ENCODE measurements at places on chromosomes 2 and 18.

GRCh38 chr18:55001394-55002024, 42.2 kb upstream of the CCDC68 start:
- no peak for DNase-seq
- H3K4me1 ChIP-seq = peaks cover 6% of the 10 kb centered on the region
- no peak overlapping the region for H3K4me3 ChIP-seq
- H3K36me3 ChIP-seq = no peaks in the 10 kb centered on the region

- H3K4me3 ChIP-seq = no peak overlapping the region
- H3K27ac ChIP-seq = no peak overlapping the region
- H3K36me3 ChIP-seq = no peaks in the 10 kb centered on the region
- peaks cover 17% of the 10 kb centered on the region for H3K4me1 ChIP-seq
- H3K27me3 ChIP-seq = no peaks in the 10 kb centered on the region
These were observed 68.3 kb upstream of the IL1R1 start for GRCh38 chr2:102074152-102074783.

GRCh38 chr2:181823405-181823804, 68.1 kb upstream of the ITPRID2 start:
- no peak overlapping the region for H3K4me3 ChIP-seq
- no peak for DNase-seq
- H3K4me1 ChIP-seq = peaks cover 6% of the 10 kb centered on the region
- no peak overlapping the region for H3K27ac ChIP-seq
- H3K36me3 ChIP-seq = no peaks in the 10 kb centered on the region
- H3K27me3 ChIP-seq = no peaks in the 10 kb centered on the region

DNA sequence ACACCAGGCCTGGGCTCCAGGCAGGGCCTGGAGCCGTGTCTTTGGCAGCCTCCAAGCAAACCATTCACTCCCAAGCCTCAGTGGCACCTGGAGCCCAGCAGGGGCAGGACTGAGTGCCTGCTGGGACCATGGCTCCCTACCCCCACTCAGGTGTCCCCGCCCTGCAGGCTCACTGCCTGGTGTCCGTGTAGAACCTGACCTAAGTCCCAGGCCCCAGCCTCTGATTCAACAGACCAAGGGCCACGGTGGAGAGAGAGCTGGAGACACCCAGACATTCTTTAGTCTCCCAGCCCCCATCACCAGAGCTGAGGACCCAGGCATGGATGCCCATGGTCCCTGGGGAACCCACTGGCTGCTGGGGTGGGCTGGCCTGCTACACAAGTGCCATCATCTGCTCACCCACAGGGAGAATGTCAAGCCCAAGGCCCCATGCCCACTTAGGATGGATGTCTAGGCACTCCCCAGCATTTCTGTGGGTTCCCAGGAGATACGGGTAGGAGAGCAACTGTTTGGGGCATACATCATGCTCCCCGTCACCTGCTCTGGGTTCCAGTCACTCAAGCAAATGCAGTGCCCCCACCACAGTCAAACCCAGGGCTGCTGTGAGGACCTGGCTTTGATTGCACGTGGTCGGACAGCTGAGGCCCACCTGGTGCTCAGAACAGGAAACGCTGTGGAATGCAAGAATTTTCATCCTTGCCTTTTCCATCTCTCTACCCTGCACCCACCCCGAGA, 42.9 kb upstream of the ATG16L1 start:
- peaks cover 34% of the 10 kb centered on the region for H3K4me1 ChIP-seq
- no peak overlapping the region for H3K27ac ChIP-seq
- no peak for DNase-seq
- H3K4me3 ChIP-seq = no peak overlapping the region
- H3K36me3 ChIP-seq = peaks cover 1% of the 10 kb centered on the region

GRCh38 chr2:196967116-196967515, 40.6 kb upstream of the PGAP1 start:
- no peaks in the 10 kb centered on the region for H3K36me3 ChIP-seq
- H3K27ac ChIP-seq = no peak overlapping the region
- H3K27me3 ChIP-seq = no peaks in the 10 kb centered on the region
- peaks cover 14% of the 10 kb centered on the region for H3K4me1 ChIP-seq

DNA sequence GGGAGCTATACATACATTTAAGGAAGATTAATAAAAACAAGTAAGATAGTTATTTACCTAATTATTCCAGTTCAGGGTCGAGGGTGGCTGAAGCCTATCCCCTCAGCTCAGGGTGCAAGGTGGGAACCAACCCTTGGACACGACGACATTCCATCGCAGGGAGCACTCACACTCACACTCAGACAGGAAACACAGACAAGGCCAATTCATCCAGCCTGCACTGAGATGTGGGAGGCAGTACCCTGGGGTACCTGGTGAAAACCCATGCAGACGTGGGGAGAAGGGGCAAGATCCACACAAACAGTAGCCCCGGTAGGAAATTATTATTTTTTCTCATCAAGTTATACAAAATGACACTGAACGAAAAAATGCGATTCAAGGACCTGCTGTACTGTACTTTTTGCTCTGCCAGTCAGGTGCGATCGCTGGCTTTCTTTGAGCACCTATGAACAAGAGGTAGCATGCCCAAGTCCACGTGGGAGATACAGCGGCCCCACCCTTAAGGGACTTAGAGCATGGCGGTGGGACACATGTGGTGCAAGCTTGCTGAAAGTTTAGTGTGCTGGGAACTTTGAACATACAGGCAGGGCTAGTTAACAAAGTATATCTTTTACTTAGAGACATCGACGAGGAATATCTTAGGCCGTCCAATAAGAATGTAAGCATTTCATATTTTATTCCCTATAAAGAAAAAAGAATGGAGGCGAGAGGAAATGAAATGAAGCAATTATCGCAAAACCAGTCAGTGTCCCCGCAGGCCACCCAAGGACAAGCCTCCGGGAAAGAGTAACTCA, 624 bp downstream of the METTL8 start:
- H3K4me3 ChIP-seq = peak overlapping the region; percentile 76
- H3K27ac ChIP-seq = peak overlapping the region; percentile 72
- no peaks in the 10 kb centered on the region for H3K27me3 ChIP-seq
- DNase-seq = no peak

- peaks cover 2% of the 10 kb centered on the region for H3K36me3 ChIP-seq
- H3K4me1 ChIP-seq = no peaks in the 10 kb centered on the region
- H3K27ac ChIP-seq = no peak overlapping the region
- no peak overlapping the region for H3K4me3 ChIP-seq
These were observed 102.3 kb downstream of the SGPP2 start for GRCh38 chr2:222526480-222527277.

DNA sequence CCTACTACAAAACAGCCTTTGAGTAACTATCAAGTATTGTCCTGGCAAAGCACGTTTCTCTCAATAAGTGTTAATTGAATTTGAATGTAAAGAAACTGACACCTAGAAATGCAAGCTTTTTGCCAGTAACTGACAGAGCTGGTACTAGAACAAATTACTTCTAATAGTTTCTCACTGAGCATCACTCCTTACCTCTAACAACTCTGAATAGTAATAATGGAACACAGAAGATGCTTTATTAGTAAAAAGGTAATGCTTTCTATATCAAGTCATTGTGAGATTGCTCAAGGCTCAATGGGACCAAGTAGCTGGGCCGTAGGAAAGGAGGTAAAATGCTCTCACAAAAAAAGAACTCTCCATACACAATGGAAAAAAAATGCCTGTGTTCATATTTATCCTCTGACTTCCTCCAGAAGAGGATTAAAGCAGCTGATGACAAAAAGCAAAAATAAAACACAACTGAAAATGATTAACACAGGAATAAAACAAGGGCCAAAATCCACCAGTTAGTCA, 11.8 kb downstream of the RASGRP3 start:
- no peaks in the 10 kb centered on the region for H3K27me3 ChIP-seq
- H3K4me1 ChIP-seq = peaks cover 32% of the 10 kb centered on the region
- H3K27ac ChIP-seq = no peak overlapping the region
- no peak overlapping the region for H3K4me3 ChIP-seq
- no peak for DNase-seq

DNA sequence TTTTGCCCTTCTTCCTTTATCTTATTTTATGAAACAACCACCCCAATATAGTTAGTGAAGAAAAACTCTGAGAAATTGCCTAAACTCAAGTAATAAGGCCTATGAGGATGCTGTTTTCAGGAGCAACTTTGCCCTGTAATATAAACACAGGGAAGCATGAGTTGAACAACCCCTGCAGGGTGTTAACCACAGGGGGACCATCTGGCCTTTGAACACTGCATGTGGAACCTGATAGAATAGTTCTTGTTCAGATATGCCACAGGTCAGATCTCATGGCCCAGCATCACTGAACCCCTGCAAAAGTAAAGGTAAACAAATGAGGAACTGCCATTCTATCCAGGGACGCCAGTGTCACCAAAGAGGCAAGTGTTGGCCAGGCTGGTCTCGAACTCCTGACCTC, 82.6 kb downstream of the MAPK4 start:
- H3K27ac ChIP-seq = no peak overlapping the region
- H3K36me3 ChIP-seq = no peaks in the 10 kb centered on the region
- peaks cover 14% of the 10 kb centered on the region for H3K4me1 ChIP-seq
- no peak overlapping the region for H3K4me3 ChIP-seq
- peaks cover 5% of the 10 kb centered on the region for H3K27me3 ChIP-seq

DNA sequence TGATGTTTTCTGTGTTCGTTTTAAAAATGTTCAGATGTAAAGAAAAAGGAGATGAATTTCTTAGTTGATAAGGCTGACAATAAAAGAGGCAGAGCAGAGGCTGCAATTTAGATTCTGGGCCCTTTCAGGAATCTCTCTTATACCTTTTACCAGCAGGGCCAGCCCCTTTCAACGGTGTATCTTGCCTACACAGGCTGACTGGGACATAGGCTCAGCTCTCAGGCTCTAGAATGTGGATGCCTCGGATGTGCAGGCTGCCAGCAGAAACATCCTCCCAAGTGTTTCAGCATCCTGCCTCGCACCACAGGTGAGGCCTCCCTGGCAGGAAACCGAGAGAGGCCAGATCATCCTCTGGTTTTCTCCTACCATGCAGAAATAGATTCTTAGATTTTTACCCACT, 3.4 kb downstream of the C2orf80 start:
- no peak for DNase-seq
- H3K4me1 ChIP-seq = no peaks in the 10 kb centered on the region
- H3K27me3 ChIP-seq = peaks cover 38% of the 10 kb centered on the region
- H3K27ac ChIP-seq = no peak overlapping the region
- H3K36me3 ChIP-seq = no peaks in the 10 kb centered on the region

DNA sequence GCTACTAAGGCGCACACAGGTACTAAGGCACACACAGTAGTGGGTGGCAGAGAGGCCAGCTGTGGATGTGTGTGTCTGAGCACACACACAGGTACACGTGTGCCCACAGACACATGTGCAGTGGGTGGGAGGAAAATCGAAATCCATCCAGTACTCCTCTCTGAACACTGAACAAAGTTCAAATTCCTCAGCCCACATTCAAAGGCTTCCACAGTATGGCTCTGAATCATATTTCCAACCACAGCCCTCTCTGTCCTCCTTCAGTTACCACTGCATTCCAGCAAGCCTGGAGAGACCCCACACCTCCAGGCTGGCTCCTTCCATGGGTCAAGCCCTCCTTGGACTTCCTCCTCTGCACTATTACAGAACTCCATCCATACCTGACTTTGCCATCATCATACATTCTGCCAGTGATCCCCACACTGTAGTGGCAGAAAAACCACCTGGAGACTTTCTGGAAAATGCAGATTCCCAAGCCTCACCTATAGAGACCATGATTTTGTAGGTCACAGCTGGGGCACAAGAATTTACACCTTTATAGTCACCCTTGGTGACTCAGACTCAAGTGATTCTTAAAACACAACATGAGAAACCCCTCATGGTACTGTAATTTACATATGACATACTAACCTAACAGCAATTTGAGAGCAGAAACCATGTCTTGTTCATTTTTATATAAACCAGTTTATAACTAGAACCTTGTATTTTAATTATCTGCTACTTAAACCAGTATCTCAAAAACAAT, 31.4 kb downstream of the EPG5 start:
- no peaks in the 10 kb centered on the region for H3K27me3 ChIP-seq
- no peak overlapping the region for H3K4me3 ChIP-seq
- H3K36me3 ChIP-seq = peaks cover 32% of the 10 kb centered on the region
- no peak for DNase-seq
- peaks cover 6% of the 10 kb centered on the region for H3K4me1 ChIP-seq

DNA sequence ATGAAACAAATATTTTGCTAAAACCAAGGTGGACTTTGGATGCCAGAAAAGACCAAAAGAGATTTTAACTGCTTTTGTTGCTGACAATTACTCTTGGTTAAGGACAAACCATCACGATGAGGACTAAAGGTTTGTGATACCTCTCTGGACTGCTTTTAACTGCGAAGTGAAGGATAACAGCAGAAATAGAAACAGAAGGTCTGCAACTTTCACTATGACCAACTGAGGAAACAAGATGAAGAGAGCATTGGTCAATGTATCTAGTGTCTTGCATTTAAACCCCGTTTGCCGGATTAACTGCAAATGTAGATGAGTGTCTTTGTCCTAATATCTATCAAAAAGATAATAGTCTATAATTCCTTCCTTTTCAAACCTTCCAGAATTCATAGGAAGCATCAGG, 541.7 kb downstream of the ERBB4 start:
- DNase-seq = no peak
- no peak overlapping the region for H3K4me3 ChIP-seq
- H3K36me3 ChIP-seq = no peaks in the 10 kb centered on the region
- H3K27ac ChIP-seq = no peak overlapping the region
- H3K27me3 ChIP-seq = no peaks in the 10 kb centered on the region

GRCh38 chr2:105925390-105925789, 180.7 kb downstream of the NCK2 start:
- no peaks in the 10 kb centered on the region for H3K4me1 ChIP-seq
- H3K4me3 ChIP-seq = no peak overlapping the region
- no peak overlapping the region for H3K27ac ChIP-seq
- peaks cover 5% of the 10 kb centered on the region for H3K27me3 ChIP-seq

Data from chondrocyte (in vitro differentiated cells).